ENCODE measurements at places on chromosomes 4 and X.

GRCh38 chrX:132094164-132094563, 33.7 kb downstream of the FRMD7 start:
- DNase-seq = no peak

- no peak for DNase-seq
These were observed 28.9 kb downstream of the CASP3 start for GRCh38 chr4:184620212-184620867.

DNA sequence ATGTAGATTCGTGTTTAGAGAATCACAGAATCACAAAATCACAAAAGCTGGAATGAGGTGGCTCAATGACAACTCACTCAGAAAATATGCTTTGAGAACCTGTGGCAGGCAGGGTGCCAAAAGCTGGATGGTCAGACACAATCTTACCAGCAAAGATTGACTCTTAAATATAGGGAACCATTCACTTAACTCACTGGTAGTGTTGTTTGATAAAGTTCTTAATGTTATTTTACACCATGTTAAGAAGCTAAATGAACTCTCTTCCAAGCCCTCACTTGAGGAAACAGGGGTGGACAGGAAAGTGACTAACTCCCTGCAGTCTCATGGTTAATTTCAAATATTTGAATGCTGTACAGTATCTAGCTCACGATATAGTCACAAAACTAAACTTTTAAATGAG, 5.7 kb upstream of the SCOC start:
- DNase-seq = no peak

DNA sequence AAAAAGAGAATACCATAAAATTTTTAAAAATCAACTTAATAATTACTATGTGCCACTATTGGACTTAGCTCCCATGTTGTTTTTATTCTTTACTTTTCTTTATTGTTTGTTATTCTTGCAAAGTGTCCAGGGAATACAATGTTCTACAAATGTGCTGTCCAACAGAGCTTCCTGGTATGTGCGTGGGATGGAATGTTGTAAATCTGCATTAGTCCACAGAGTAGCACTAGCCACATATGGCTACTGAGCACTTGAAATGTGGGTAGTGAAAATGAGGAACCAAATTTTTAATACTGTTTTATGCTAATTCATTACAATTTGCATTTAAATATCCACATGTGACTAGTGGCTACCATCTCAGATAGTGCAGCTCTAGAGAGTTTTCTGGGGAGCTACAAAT, 14.3 kb upstream of the CORIN start:
- no peak for DNase-seq

GRCh38 chr4:11608992-11609391, 180.3 kb upstream of the HS3ST1 start:
- no peak for DNase-seq

DNA sequence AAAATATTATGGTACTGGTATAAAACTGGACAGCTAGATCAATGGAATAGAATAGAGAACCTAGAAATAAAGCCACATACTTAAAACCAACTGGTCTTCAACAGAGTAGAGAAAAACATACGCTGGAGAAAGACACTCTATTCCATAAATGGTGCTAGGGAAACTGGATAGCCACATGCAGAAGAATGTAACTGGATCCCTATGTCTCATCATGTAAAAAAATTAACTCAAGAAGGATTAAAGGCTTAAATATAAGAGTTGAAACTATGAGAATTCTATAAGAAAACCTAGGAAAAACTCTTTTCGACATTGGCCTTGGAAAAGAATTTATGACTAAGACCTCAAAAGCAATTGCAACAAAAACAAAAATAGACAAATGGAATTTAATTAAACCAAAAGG, 114.6 kb downstream of the PCDH18 start:
- DNase-seq = no peak

DNA sequence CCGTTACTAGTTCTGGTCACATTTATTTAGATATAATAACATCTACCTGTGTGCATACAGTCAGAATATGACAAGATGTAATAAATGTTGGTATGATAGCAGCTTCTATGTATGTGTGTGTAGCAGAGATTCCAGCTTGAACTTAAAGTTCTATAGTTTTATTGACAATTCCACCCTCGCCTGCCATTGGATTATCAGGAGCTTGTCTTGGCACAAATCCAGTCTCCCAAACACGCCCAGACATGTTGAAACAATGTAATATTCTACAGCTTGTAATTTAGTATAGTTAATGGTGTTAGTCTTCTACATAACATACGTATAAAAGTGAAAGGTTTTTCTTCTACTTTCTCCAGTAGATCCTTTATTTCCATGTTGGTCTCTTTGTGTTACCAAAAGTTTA, 44.4 kb downstream of the BBS12 start:
- DNase-seq = no peak

All from stimulated activated CD8-positive, alpha-beta memory T cell treated with anti-CD3 and anti-CD28 coated beads, Interleukin-4, amount 100 ng/mL, for 4 hours (primary cell).